ENCODE measurements at places on chromosomes 3 and 15.
A peak's percentile ranks its signal among the peaks of the same experiment; 100 is the strongest.

DNA sequence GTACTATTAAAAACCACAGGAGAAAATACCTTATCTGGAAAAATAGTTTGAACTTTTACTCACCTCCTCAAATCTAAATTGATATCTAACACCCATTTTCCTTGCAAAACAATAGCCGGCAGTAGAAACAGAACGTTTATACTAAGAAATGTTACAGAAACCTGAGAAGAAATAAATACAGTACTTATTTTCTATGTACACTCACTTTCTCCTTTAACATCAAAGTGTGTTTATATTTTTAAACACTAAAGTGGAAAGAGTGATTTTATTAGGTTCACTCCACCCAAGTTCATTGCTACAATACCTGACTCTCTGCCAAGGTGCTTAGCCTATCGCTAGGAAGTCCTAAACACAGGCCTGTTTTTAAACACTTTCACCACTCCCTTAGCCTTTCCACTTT, 87.8 kb upstream of the TJP1 start:
- no peak for DNase-seq

GRCh38 chr3:64259636-64260035, 34.4 kb upstream of the PRICKLE2 start:
- DNase-seq: no peak

DNA sequence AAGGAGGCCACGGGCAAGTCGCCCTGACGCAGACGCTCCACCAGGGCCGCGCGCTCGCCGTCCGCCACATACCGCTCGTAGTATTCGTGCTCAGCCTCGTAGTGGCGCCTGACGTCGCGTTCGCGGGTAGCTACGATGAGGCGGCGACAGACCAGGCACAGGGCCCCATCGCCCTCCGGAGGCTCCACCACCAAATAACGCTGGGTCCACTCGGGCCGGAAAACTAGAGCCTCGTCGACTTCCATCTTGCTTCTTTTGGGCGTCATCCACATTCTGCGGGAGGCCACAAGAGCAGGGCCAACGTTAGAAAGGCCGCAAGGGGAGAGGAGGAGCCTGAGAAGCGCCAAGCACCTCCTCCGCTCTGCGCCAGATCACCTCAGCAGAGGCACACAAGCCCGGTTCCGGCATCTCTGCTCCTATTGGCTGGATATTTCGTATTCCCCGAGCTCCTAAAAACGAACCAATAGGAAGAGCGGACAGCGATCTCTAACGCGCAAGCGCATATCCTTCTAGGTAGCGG, at the start of gene EPM2AIP1:
EPM2AIP1 (minus strand) TSS at position 326 of the 520 bp plus-strand sequence; CDS start at position 272, 54 bp downstream.
- no peak for DNase-seq

GRCh38 chr3:4231041-4231440, 72.1 kb upstream of the SETMAR start:
- no peak for DNase-seq

- DNase-seq: no peak
Measured at GRCh38 chr3:102089239-102089638, 239.9 kb downstream of the NFKBIZ start.

DNA sequence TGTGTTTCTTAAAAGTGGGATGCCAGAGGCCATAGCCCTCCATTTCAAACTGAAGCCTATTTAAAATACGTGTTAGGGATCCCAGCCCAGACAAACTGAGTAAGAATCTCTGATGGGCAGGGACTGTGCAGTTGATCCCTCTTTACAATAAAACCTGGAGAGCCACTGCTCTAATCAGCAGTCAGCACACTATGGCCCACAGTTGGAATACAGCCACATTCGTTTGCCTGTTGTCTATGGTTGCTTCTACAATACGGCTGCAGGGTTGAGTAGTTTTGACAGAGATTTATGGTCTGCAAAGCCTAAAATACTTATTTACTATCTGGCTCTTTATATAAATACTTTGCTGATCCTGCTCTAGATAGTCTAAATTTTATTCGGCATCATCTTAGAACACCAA, 32.4 kb downstream of the TJP1 start:
- DNase-seq: no peak

GRCh38 chr3:169118666-169119370, 544.7 kb downstream of the MECOM start:
- no peak for DNase-seq

DNA sequence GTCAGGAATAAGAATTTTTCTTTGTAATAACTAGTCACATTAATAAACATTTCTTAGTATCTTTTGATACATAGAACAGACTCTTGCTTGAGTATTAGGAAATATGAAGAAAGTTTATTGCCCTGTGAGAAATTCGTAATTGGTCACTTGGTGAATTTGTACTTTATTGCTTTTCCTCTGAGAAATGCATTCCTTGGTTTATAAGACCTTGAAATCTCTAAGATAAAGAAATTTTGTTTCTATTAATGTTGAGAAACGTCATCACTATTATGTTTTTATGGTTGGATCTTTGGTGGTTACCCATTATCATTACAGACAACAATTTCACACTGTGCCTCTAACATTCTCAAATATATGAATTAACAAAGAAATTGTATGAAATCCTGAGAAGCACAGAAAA, 652.0 kb upstream of the NECTIN3 start:
- no peak for DNase-seq

DNA sequence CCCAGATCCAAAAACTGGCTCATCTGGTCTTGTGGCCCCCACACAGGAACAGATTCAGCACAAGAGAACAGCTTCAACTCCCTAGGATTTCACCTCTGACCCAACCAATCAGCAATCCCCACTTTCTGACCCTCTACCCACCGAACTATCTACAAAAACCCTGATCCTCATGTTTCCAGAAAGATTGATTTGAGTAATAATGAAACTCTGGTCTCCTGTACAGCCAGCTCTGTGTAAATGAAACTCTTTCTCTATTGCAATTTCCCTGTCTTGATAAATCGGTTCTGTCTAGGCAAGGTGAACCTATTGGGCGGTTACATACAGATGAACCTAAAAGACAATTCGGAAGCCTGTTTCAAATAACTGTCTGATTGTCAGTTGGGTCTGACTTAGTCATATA, 847.6 kb upstream of the ALCAM start:
- no peak for DNase-seq

DNA sequence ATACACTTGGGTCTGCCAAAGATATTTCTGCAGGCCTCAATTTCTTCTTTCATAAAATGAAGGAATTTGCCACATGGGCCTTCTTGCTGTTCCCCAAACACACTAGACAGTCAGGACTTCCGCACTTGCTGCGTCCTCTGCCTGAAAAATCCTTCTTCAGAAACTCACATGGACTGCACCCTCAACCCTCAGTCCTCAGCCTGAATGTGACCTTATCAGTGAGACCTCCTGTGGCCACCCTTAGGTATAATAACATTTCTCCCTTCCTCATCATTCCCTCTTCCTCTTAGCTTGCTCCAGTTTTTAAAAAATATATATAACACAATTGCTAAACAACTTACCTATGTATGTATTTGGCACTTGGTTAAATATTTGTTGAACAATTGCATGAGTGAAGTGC, 257.5 kb downstream of the MFSD1 start:
- DNase-seq: no peak

DNA sequence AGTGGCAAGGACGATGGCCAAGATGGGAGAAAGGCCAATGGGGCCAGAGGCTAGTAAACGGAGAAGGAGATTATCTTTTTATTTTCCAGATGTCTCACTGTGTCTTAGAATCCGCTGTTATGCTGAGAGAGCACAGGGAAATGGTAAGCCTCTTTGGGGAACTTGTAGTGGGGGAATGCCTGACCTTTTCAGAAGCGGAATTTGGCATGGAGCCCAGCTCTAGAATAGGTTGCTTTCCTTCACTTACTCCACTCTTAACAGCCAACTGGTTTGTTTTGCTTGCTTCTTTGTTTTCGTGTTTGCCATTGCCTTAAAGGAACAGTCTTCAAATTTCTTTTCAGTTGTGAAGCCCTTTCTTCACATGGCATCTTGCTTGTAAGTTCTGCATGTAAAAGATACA, 316.2 kb upstream of the THRB start:
- no peak for DNase-seq

GRCh38 chr15:80760960-80761359, 18.2 kb upstream of the CEMIP start:
- no peak for DNase-seq

DNA sequence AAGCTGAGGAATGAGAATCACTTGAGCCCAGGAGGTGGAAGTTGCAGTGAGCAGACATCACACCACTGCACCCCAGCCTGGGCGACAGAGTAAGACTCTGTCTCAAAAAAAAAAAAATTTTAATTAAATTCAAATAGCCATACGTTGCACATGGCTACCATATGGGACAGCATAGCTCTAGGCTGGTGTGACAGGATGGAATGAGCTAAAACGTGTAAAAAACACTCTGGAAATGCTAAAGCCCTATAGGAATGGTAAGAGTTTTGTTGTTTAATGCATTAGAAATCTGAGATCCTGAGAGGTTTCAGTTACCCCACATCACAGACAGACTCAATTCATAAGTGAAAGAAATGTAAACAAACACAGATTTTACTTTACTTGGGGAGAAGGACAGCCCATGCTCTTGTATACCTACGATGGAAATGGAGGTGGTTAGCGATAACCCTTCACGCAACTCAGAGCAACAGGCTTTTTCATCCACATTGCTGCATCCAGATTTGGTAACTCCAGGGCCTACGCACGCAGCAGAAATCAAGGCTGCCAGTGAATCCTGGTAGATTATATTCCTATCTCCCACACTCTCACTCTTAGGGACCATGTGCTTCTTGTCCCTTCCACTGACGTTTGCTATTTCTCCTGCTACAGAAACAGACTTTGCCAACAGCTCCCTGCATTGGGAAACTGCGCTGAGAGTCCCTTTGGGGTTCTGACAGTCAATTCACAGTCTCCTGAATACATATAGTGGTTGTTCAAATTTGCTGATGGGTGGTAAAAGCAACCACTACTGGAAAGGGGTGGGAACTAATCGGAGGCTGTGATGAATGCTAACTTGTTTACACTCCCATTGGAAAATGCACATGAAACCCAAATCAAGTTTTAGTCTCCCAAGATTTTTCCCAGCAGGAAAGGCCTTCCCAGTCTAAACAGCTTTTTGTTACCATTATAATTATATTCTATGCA, 3.1 kb downstream of the SH3BP5 start:
- DNase-seq: no peak

DNA sequence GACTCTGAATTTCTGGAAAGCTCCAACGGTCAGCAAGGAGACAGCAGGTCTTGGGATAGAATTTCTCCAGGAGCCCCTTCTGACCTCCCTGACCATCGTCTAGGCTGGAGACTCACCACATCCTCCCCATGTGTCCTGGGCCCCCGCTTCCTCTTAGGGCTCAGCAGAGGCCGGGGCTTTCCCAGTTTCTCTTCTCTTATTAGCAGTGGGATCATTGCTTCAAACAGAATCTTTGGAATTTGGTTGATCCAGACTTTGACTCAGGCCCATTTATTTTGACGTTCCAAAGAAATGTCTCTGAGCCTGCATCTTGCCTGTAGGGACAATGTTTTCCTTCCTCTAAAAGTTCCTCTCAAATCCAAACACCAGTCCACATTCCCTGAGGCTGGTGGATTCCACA, 38.4 kb upstream of the SLC6A6 start:
- no peak for DNase-seq

DNA sequence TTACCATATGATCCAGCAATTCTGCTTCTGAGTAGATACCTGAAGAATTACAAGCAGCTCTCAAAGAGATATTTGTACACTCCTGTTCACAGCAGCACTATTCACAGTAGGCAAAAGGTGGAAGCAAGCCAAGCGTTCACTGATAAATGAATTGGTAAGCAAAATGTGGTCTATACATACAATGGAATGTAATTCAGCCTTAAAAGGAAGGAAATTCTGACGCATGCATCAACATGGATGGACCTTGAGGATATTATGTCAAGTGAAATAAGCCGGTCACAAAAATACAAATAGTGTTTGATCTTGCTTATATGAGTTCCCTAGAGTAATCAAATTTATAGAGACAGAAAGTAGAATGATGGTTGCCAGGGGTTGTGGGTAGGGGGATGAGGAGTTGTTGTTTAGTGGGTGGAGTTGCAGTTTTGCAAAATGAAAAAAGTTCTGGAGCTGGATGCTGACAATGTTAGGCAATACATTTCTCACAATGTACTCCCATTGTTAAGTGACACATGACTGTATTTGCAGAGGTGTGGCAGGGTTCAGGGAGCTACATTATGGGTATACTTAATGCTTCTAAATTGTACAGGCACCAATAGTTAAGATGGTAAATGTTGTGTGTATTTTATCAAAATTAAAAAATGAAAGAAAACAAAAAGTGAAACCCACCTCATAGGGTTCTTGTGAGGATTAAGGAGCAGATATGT, 26.7 kb downstream of the SLC6A1 start:
- no peak for DNase-seq

- no peak for DNase-seq
Measured at GRCh38 chr3:127751163-127751621, 71.1 kb downstream of the MGLL start.

GRCh38 chr3:197730200-197730599, 6.5 kb downstream of the RUBCN start:
- no peak for DNase-seq

DNA sequence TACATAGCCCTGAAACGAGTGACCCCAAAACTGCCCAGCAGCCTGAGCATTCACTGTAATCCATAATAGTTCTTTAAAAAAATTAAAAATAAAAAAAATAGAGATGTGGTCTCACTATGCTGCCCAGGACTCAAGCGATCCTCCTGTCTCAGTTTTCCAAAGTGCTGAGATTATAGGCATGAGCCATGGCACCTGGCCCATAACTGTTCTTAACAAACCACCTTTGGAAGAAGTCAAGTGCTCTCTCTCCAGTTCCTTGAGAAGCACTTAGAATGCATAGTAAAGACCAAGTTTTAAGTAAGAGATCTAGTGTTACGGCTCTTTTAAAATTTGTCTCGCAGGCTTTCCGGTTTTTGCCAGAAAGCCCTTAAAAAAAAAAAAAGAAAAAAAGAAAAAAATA, 8.2 kb downstream of the CDC25A start:
- DNase-seq: no peak

DNA sequence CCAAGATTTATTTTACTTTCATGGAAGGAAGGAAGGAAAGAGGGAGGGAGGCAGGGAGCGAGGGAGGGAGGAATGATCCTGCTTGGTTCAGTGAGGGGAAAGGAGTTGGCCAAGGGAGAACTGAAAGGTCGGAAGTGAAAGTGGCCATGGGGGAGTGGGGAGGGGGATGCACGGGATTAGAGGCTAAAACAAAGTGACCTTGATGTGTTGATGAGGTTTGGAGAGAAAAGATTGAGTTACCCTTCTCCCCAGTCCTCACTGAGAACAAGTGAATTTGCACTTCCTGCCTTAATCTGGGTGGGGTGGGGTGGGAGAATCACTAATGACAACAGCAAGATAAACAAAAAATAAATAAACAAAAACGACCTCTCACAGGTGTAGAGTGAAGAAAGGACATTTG, 212.0 kb upstream of the TLE3 start:
- DNase-seq: no peak

GRCh38 chr3:186782542-186783057, 777 bp upstream of the EIF4A2 start:
- DNase-seq: no peak

GRCh38 chr3:151314593-151314992, 2.0 kb downstream of the GPR87 start:
- DNase-seq: no peak

GRCh38 chr3:22685597-22685996, 517.5 kb upstream of the UBE2E2 start:
- peak; percentile 1 for DNase-seq

GRCh38 chr3:123733805-123734526, 149.1 kb upstream of the HACD2 start:
- peak; percentile 77 for DNase-seq

Measured in non-pigmented ciliary epithelial cell (primary cell).